ENCODE measurements at places on chromosomes 12 and 14.

- no peak for DNase-seq
These were observed 17.7 kb downstream of the NEUROD4 start for GRCh38 chr12:55037351-55037987.

DNA sequence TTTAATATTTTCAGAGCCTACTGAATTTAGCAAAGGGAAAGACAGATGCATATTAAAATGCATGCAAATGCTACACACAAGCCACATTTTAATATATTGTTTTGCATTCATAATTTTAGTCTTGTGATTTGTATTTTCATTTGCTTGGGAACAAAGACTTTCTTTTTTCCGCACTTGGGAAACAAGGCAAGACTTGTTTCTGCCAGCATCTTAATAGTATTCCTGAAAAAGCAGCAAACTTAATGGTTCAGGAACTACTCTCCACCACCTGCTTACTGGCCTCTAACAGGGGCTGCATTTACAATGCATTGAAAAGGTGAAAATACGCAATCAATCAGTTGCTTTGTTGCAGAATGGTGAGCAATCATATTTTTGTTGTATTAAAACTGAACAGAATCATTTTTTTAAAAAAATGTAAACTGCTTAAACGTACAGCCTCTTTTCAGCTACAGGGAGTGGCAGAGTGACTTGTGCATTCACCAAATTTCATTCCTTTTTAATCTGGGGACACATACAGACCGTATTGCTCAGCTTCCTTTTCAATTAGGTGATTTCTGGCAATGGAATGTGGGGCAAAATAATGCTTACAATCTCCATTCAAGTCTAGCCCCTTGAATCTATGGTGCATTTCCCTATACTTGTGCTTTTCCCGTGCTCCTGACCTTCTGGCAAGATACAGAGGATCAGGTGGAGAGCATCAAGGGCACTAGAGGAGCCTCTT is 144.1 kb upstream of the BTG1 start:
- DNase-seq: no peak

DNA sequence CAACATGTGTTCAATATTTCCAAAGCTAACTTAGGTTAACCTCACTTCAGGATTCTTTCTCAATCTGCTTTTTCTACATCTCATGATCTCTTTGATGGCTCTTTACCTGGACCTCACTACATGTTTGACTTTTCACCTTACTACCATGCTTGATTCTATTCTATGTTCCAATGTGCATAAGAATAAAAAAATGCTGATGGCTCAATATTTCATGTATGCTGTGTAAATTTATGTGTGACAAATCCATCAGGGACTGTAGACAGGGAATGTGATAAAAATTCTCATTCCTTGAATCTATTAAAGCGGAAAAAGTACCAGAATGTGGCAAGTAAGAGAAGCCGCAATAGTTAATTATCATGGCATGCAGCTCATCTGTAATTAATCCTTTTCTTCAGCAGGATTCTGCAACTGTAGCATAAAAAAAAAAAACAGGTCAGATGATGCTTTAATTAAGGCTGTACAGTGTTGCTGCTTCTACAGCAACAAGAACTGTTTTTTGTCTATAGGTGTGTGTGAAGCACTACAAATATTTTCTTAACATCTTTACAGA is 276.9 kb upstream of the PRKD1 start:
- no peak for DNase-seq

- peak; percentile 84 for DNase-seq
These were observed 804 bp downstream of the GAPDH start for GRCh38 chr12:6534945-6535696.

DNA sequence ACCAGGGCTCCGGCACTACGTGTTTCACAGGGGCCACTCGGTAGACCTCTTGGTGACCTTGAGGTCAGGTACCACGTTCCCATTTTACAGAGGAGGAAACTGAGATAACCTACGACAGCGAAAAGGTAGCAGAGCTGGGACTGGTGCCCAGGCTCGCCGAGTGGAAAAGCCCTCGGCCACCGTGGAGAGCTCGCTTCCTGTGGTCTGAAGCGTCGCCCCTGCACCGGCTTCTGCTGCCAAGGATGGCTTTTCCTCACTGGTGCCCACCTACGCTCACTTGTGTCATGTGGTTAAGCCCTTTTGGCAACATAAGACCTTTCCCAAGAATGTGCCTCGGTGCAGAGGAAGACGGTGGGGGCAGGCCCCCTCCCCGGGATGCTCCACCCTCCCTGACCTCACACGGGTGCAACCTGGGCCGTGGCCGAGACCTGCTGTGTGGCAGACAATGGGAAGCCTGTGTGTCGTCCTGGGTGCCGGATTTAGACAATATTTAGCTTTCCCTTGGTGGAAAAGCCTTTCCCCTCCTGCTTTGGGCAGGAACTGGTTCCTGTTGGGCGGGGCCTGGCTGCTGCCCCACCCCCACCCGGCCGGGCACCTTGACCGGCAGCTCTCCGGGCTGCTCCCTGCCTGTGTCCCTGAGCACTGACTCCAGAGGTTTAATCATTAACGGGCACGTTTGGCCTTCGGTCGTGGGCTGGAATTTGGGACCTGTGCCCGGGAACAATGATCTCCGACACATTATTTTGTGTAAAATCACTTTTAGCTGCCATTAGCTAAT is 32.4 kb upstream of the PPP1R13B start:
- DNase-seq: peak; percentile 81

DNA sequence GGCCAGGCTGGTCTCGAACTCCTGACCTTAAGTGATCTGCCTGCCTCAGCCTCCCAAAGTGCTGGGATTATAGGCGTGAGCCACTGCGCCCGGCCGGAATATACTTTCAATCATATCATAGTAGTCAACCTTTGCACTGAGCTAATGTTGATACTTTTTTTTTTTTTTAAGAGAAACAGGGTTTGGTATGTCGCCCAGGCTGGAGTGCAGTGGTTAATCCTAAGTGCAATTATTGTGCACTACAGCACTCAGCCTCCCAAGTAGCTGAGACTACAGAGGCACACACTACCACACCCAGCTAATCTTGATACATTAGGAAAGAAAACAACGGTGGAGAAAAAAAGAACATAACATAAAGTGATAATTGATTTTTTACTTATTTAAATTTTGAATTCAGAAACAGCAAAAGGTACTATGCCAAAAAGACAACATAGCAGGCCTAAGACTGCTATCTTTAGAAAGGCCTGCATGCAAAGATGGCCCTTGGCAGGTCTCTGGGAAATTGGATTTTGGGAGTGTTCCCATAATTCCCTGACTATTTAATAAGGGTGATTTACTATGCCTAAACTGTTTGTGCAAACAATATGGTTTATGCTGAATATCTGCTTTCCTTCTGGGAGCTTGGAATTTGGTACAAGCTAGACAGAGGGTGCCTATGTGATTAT is 15.5 kb downstream of the BTBD7 start:
- DNase-seq: no peak

- DNase-seq: no peak
These were observed 73.7 kb downstream of the PRIMA1 start for GRCh38 chr14:93714605-93715004.

DNA sequence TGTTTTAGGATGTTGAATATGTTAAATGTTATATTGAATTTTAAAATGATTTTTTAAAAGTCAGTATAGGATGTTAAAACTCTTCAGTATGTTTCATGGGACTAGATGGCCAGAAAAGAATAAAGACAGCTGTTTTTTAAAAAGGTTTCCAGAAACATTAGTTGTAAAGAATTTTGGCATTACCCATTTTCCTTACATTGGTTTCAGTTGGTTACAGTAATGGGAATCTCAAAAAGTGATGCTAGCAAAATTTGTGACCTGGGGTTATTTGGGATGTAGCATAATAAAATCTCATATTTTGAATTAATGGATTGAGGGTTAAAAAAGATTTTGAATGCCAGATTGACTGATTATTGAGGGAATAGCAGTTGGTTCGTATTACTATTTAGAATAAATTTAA is 25.3 kb downstream of the EID3 start:
- no peak for DNase-seq

All from ACHN (cell line).